Neural crest cell (in vitro differentiated cells): ENCODE measurements at places on chromosomes 12 and 14. TPM values are rescaled to one million over a fixed set of nuclear protein-coding genes. Genes with fewer than 3 reads are reported as not detected.
A peak's percentile ranks its signal among the peaks of the same experiment; 100 is the strongest.

DNA sequence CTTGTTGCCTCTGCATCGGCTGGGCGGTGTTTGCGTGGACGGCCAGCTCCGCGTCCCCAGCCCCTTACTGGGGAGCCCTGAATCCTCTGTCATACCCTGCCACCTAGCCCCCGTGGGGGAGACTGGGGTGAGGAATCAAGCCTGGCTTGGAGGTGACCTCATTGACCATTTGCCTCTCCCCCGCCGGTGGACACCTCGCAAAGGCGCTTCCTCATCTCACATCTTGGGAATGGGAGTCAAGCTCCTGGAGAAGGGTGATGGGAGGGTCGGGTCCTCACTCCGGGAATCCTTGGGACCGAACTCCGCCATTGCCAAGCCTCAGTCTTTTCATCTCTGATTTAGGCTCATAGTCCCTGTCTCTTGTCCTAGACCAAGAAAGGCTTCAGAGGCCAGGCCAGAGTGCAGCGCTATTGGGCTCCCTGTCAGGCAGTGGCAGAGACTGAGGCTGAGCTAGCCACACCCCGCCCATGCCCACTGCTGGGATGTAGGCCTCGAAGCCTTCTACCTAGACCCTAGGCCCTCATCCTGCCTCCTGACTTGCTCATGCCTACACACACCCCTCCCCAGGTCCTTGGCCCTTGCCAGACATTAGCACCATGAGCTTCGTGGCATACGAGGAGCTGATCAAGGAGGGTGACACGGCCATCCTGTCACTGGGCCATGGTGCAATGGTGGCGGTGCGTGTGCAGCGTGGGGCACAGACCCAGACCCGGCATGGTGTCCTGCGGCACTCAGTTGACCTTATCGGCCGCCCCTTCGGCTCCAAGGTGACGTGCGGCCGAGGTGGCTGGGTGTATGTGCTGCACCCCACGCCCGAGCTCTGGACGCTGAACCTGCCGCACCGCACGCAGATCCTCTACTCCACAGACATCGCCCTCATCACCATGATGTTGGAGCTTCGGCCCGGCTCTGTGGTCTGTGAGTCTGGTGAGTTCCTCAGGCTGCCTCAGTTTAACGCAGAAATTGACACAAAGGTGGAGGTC, 678 bp downstream of the TRMT61A start:
- peak overlapping the region; percentile 91 for H3K27ac ChIP-seq
- peaks cover 28% of the 10 kb centered on the region for H3K4me1 ChIP-seq
- DNase-seq: no peak
- peak overlapping the region; percentile 93 for H3K4me3 ChIP-seq

- H3K4me1 ChIP-seq: peaks cover 8% of the 10 kb centered on the region
- no peaks in the 10 kb centered on the region for H3K27me3 ChIP-seq
- DNase-seq: no peak
- no peak overlapping the region for H3K4me3 ChIP-seq
Observed at GRCh38 chr12:26768611-26769603, 64.1 kb downstream of the ITPR2 start.

DNA sequence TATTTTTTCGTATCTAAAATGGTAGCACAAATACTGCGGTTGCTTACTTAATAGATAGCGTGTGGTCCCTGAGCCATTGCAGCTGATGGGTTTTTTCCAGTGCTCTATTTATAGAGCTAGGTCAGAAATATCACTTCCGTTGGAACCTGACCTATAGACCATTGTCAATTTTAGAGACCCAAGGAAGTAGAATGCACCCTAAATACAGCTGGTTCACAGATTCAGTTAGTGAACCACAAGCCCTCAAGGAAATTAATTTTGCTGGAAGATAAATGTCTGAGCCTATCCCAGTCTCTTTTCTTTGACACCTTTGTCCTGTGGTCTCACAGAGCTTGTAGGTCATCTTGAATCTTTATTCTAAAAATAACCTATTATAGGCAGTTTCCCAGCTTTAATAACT, 391.0 kb downstream of the ZFP36L1 start:
- peaks cover 72% of the 10 kb centered on the region for H3K4me1 ChIP-seq
- no peak overlapping the region for H3K4me3 ChIP-seq
- no peak for DNase-seq
- H3K27ac ChIP-seq: no peak overlapping the region
- no peaks in the 10 kb centered on the region for H3K36me3 ChIP-seq

HOXC10 gene
- total RNA-seq: 1.8 TPM in 2 replicates

PPHLN1 gene
- total RNA-seq: 57.9 and 66.0 TPM in 2 replicates

DNA sequence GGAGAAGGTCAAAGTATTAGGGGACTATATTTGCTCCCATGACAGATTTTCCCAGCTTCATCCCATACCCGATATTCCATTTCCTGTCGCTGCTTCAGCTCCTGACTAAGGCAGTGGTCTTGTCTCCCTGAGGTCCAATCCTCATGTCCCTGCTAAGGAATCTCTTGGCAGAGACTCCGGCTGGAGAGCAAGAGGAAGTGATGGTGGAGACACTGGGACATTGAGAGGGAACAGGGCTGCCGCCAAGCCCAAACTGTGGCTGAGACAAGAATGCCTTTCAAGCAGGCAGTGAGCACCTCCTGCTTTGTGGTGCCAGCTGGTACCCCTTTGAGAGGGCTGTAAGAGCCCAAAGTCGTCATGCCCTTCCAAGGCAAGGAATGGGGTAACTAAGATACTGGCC, 5.5 kb downstream of the SP7 start:
- no peaks in the 10 kb centered on the region for H3K36me3 ChIP-seq
- no peak overlapping the region for H3K27ac ChIP-seq
- peaks cover 15% of the 10 kb centered on the region for H3K4me1 ChIP-seq
- peaks cover 5% of the 10 kb centered on the region for H3K27me3 ChIP-seq

ESYT1 gene
- total RNA-seq: 118 and 121 TPM in 2 replicates
